Endothelial cell of coronary artery (primary cell): ENCODE measurements at places on chromosomes 3 and 15. TPM values are rescaled to one million over a fixed set of nuclear protein-coding genes. Genes with fewer than 3 reads are reported as not detected.

GOLGA6L4 gene
- 1.0 and 1.1 TPM in 2 replicates for total RNA-seq

SPATA12 gene
- 0.09 and 0.18 TPM in 2 replicates for total RNA-seq

RPUSD3 gene
- total RNA-seq: 20.5 and 21.3 TPM in 2 replicates

TRMT10C gene
- total RNA-seq: 29.7 and 32.5 TPM in 2 replicates

GOLGA8R gene
- 0.54 and 1.9 TPM in 2 replicates for total RNA-seq

PRR20G gene
- not detected in 2 replicates for total RNA-seq

LMAN1L gene
- not detected in 2 replicates for total RNA-seq
